ENCODE measurements at places on chromosomes 11 and 22.

DNA sequence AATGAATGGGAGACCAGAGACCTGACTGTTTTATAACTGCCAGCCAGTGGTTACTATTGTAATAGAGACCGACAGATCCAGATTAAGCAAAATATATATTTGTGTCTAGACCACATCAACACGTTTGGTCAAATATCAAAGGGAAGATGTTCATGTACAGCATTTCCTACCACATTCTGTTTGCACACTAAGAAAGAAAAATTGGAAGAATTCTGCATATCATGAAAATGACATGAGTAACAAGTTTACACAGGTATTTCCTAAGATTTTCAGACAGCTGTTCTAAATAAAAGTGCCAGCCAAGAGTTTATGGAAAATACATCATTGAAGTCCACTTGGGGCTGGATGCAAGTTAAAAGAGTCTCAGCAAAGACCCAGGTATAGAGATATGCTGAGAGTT lies 145.5 kb upstream of the ANO3 start:
- DNase-seq, result no peak

- no peak for DNase-seq
These were observed 4.6 kb upstream of the DNAL4 start for GRCh38 chr22:38798496-38798895.

DNA sequence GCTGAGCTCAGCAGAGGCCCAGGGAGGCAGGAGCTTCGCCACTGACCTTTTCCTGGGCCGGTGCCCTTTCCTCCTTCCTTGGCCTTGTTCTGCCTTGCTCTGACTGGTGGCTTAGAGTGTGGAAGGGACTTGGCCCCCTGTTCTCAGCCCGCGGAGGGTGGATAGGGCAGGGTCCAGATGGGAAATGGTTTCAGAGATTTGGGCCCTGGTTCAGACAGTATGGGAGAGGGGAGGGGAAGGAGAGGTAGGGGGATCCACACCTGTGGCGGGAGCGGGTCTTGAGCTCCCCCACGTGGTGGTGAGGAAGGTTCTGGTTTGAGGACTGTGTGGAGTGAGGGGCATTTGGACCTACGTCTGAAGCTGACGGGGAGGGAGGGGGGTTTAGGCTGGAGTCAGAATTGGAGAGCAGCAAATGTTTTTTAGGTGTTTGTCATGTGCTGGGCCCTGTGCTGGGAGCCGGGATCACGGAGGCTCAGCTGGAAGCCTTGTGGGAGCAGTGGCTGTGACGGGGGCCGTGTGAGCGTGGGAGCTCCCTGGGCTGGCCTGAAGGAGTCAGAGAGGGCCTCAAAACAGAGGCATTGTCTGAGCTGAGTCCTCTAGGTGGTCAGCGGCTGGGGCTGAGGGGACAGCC lies 27.2 kb downstream of the SHANK3 start:
- DNase-seq, result no peak

DNA sequence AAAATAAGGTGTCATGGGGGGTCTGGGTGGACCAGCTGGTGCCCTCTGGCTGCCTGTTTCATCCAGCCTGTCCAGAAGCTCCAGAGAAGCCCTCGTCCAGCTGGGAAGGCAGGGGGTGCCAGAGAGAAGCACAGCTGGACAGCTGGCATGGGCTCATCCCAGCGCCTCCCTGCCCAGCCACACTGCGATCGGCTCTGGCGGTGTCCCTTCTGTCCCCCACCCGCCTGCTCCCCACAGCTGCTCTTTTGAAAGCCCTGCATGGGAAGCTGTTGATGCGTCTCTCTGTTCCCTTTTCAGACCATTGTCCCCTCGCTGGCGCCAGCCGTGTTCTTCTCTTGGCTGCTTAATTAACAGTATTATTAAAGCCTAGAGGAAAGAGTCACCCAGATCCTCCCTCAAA lies 86.5 kb downstream of the MN1 start:
- DNase-seq, result no peak

DNA sequence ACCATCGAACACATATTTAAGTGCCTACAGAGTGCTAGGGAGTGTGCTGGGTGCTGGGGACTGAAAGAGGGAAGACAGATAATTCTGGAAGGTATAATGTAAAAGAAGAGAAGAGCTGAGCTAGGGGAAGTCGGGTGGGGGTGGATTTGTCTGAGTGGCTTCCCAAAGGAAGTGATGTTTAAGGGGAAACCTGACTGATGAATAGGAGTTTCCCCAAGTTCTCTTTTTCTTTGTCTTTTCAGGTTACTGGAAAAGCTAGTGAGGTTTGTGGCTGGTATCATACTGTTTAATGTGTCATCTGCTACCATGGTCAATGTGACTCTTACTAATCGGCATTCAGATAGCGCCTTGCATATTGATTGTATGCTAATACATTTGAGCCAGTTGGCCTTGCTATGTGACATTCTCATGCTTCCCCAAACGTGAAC lies 151.6 kb upstream of the MTMR2 start:
- DNase-seq, result no peak

DNA sequence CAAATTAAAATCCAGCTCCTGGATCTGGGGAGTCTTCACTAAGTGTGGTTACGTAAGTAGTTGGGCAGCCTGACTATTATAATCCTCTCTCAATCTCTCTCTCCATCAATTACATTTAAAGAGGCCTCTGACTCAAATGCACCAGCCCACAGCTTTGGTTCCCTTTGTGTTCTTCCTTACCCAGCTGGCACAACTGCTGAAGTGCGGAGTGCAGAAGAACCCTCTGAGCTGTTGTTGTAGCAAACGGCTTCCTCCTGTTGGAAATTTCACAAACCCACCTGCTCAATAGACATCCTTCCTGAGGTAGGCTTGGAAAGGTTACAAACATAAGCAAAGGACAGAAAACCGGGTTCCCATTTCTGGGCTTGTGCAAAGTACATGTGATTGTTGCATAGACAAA lies 17.0 kb upstream of the SORL1 start:
- DNase-seq, result no peak

DNA sequence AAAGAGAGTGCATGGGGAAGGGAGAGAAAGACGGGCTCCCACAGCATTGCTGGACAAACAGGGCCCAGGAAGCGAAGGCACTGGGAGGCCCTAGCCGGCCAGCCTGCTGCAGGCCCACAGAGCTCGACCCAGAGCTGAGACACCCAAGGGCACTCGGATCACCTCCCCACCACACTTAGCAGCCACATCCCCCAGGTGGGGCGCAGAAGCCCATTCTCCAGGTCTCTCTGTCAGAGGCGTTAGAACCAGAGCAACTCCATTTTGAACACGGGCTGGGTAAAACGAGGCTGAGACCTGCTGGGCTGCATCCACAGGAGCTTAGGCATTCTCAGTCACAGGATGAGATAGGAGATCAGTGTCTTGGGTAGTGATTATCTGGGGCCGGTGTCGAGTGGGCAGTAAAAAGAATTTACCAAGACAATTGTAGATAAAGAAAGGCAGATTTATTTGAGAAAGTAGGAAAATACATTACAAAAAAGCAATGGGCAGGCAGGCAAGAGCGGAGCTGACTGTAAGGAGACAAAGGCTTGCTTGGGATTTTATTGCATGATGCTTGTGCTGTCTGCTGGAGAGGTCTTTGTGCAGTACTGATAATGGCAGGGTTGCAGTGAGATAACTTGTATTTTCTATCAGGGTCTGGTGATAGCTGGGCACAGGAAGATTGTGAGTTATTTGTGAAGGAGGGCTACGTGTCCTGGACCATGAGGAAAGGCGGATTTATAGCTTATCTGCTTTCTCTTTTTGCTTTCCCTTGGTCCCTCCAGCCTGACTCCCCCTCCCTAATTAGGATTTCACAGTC lies 13.4 kb upstream of the CAPN5 start:
- DNase-seq, result no peak

DNA sequence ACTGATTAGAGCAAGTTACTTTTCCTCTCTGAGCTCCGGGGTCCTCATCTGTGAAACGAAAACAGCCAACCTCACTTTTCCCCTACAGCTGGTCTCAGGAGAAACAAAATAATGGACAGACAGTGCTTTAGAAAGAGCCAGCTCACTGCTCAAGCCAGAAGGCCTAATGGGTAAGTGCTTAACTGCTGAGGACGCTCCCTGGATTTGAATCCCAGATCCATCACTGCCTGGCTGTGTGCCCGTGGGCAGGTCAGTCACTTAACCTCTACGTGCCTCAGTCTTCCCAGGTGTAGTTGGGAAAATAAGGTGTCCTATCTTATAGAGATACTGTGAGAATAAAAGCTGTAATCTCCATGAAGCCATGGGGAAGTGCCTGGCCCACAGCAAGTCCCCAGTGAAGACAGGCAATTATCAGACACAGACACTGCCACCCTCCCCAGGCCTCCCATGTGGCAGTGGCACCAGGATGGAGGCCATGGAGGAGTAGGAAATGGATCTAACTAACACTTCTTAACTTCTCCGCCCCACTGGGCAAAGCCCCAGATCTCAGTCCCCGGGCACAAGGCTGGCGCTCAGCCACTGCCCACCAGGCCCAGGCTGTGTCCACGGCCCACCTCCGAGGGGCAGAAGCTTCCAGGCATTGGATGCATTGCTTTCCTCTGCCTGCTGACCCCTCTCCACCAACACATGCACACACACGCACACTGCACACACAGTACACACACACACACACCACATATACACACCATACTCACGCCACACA lies 9.2 kb downstream of the TP53I11 start:
- DNase-seq, result no peak

DNA sequence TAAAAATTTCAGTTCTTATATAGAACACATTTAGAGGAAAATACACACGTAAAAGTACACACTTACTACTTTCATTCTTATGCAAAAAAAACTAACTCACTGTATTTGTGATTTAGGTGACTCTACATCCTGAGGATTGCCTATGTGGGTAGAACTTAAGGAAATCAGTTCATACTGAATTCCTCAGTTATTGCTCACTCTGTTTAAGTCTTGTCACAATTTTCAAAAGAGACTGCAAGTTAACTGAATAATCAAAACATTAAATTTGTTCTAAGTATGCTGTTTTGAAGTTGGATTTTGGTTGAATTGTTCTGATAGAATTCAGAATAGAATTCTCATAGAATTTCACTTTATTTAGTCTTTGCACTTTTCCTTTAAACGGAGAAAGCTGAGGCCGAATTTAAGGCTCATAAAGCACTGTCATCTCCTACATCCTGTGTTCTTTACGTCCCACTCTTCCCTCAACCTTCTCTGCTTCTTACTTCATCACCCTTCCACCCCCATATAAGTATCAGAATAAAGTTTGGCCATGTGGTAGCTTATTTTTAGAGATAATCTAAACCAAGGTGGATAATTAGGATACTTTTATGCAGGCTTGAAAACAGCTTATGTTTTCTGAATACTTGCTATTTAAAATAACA lies 59.8 kb downstream of the APOL5 start:
- no peak for DNase-seq

- no peak for DNase-seq
These were observed 5.6 kb upstream of the ZBED4 start for GRCh38 chr22:49847751-49848689.

Measured in stimulated activated CD8-positive, alpha-beta memory T cell treated with anti-CD3 and anti-CD28 coated beads, Interleukin-15, amount 100 ng/mL, for 4 hours (primary cell).